Dermis microvascular lymphatic vessel endothelial cell (primary cell): ENCODE measurements at places on chromosomes 6 and 20. TPM values are rescaled to one million over a fixed set of nuclear protein-coding genes. Genes with fewer than 3 reads are reported as not detected.

Gene MCCD1
- total RNA-seq: not detected in 2 replicates

Gene NAPB
- 4.7 and 5.8 TPM in 2 replicates for total RNA-seq

Gene ID4
- under 0.01 and 0.13 TPM in 2 replicates for total RNA-seq

Gene FOXQ1
- total RNA-seq: not detected in 2 replicates

Gene LRRC73
- total RNA-seq: under 0.01 and 0.13 TPM in 2 replicates
